ENCODE measurements at places on chromosomes 3 and 15. TPM values are rescaled to one million over a fixed set of nuclear protein-coding genes. Genes with fewer than 3 reads are reported as not detected.

GRCh38 chr3:149134575-149134974 lies 5.1 kb downstream of the HPS3 start:
- no peak for DNase-seq

- no peak for DNase-seq
Observed at GRCh38 chr15:39741258-39741657, 41.4 kb downstream of the FSIP1 start.

FURIN gene
- 81.2 TPM for total RNA-seq

P2RY14 gene
- total RNA-seq, result 12.8 TPM

All from esophagus muscularis mucosa (tissue), 4 donors.